WTC11 (cell line): ENCODE measurements at places on chromosomes 6 and 20. TPM values are rescaled to one million over a fixed set of nuclear protein-coding genes. Genes with fewer than 3 reads are reported as not detected.

The CCN2 gene
- total RNA-seq, result 67.8 to 75.9 TPM (median 74.7 TPM) in 3 replicates

- DNase-seq, result no peak
These were observed 100.0 kb downstream of the SLC35B3 start for GRCh38 chr6:8335381-8335780.

The TAGAP gene
- 0.22 to 0.27 TPM (median 0.27 TPM) in 3 replicates for total RNA-seq

DNA sequence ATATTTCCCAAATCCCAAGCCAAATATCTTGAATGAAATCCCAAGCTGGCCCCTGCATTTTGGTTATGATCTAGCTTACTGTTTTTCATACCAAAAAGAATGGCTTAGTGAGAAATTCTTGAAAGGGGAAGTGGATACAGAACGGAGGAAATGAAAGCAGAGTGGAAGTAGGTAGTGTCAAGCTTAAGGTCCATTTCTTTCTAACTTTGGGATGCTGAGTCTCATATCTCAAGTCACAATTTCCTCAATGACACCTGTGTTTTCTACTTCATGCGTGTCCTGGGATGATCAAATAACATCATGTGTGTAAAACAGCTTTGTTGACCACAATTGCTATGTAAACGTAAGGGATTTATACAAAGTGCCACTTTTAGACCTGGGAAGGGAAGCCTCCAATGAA, 238.8 kb upstream of the SLC35B3 start:
- no peak for DNase-seq

- DNase-seq, result no peak
These were observed 121.6 kb downstream of the HIVEP2 start for GRCh38 chr6:142823256-142823902.

DNA sequence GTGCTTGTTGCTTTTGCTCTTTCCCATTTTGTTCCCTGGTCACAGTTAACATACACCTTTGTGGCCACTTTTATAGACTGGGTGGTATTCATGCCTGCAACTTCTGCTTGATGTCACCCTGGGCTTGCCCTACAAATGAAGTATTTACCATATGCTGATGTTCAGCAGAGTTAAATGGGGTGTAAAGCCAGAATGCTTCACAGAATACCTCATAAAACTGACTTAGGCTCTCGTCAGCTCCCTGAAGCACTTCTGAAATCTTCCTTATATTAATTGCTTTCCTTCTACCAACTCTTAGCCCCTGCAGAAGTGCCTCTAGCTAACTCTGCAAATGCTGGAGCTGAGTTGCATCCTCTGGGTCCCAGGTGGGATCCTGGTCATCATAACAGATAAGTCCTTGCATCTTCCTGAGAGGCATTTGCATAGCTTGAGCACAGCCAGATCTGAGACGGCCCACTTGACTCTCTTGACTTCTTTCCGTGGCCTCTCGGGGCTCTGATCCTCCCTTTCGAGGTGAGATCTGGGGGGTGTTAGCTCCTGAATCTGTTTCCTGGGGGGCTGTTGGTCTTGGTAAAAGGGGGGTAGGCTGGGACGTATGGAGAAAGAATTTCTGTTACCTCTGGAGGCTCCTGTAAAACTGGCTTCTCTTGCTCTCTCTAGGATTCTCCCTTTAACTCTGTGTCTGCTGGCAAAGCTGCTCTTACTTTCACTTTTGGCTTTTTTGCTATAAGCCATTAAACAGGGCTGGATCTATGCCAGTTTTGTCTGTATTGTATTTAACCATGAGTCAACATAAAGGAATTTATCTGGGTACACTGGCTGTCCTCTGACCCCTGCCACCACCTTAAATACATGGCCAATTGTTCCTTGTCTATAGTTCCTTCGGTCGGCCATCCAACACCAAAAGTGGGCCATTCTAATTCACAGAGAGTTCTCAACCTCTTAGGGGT, 223.0 kb upstream of the SYNCRIP start:
- no peak for DNase-seq

GRCh38 chr20:45328451-45328850, 19.8 kb downstream of the SDC4 start:
- no peak for DNase-seq

The MYLK2 gene
- total RNA-seq, result 0.11 to 0.28 TPM in 2 of 3 replicates, not detected in the other

DNA sequence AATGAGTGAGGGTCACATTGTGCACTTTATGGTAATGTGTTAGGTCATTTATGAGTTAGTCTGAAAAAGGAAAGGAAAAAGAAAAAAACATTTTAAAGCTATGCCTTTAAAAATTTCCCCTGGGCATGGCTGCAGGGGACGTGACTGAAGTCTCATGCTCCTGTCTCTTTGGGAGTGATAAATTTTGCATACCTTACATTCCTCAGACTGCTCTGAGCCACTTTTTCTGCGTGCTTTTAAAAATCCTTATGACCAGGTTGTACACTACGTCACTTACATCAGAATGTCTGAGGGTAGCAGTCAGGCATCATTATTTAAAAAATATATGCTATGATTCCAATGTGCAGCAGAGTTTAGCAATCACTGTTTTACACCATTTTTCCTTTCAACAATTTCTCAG, 121.2 kb downstream of the RFPL4B start:
- no peak for DNase-seq

The TBX18 gene
- 0.15 TPM in 1 of 3 replicates, not detected in the others for total RNA-seq

The NXT1 gene
- 18.5 to 19.5 TPM (median 18.8 TPM) in 3 replicates for total RNA-seq

- no peak for DNase-seq
These were observed 34.0 kb upstream of the JAG1 start for GRCh38 chr20:10707791-10708190.

DNA sequence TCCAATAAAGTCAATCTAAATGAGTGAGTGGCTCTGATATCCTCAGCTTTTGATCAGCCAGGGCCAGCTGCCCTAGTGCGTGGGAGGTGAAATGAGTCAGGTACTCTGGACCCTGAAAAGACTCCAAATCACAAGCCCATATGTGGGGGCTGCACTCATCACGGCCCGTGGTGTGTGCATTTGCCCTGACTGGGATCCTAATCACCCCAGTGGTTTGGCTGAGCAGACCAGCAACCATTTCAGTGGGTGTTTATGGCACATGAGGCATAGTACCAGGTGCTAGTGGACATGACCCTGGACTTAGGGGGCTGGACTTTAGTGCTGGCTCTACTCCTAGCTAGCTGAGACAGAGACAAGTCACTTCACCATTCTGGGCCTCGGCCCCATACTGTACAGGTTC, 39.4 kb downstream of the SCML4 start:
- DNase-seq, result no peak

The PM20D2 gene
- 4.8 to 5.1 TPM (median 4.9 TPM) in 3 replicates for total RNA-seq

GRCh38 chr6:158758451-158758860, 60.7 kb downstream of the EZR start:
- DNase-seq, result peak; percentile 65

DNA sequence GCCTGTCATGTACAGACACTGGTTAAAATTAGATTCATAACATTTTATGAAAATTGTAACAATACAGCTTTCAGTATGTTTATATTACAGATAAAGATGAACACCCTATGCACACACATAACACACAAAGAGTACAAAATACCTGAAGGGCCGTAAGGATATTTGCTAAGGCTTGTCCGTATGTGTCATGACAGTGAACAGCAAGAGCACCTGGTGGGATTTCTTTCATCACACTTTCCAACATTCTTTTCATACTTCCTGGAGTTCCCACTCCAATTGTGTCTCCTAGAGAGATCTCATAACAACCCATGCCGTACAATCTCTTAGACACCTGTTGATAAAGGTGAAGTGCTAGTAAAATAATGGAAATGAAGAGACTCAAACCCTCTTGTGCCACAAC, 83.7 kb downstream of the HMGCLL1 start:
- no peak for DNase-seq

- DNase-seq, result peak; percentile 28
These were observed 4.2 kb downstream of the BRD2 start for GRCh38 chr6:32972353-32973143.

DNA sequence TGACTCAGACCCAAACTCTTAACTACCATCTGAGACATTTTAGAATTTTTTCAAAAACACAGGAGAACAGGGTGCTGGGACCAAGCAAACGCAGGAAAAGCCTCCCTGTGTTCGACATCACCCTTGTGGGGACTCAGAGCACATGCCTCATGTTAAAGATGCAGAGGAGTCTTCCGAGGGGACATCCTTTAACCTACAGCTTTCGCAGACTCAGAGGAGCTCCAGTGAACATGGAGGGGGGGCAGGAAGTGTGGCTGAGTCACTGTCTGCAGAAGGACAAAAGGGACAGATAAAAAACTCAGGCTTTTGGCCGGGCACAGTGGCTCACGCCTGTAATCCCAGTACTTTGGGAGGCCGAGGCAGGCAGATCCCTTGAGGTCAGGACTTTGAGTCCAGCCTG, 15.1 kb downstream of the BMP7 start:
- no peak for DNase-seq

- DNase-seq, result peak; percentile 63
These were observed 75.1 kb downstream of the CDC40 start for GRCh38 chr6:110255211-110255750.

The ZNF334 gene
- total RNA-seq, result 18.7 to 20.1 TPM (median 19.2 TPM) in 3 replicates

GRCh38 chr6:1485678-1486077, 96.3 kb downstream of the FOXF2 start:
- no peak for DNase-seq

GRCh38 chr20:63265891-63266515, 6.6 kb upstream of the ARFGAP1 start:
- DNase-seq, result no peak

The SLPI gene
- total RNA-seq, result 0.60 to 0.78 TPM (median 0.74 TPM) in 3 replicates

The TBC1D32 gene
- total RNA-seq, result 5.2 to 12.5 TPM (median 8.9 TPM) in 3 replicates

GRCh38 chr6:1940381-1940780, 305.0 kb downstream of the GMDS start:
- DNase-seq, result no peak

DNA sequence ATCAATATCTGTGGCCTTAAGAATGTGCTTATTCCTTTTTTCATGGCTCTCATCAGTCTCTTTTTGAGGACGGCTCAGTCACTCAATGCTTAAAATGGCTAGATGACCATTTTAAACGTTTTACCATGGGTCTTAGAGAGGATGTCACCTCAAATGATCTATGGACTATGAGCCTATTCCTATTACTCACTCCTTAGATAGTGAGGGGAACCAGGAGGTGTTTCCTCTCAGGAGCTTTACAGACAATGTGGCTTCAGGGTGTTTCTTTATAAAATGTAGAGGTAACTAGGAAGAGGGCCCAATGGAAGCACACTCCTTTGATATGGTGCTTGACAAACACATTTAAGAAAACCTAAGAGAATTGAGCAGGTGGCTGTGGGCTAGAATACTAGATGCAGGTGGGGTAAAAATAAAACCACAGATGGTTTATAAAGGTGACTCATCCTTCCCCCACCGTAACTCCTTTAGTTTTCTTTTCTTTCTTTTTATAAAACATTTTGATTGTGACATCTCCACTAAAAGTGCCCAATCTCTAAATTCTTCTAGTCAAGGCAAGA, 1.5 kb upstream of the TMEM200A start:
- DNase-seq, result no peak

GRCh38 chr20:47789764-47790579, 4.7 kb upstream of the SULF2 start:
- DNase-seq, result no peak

DNA sequence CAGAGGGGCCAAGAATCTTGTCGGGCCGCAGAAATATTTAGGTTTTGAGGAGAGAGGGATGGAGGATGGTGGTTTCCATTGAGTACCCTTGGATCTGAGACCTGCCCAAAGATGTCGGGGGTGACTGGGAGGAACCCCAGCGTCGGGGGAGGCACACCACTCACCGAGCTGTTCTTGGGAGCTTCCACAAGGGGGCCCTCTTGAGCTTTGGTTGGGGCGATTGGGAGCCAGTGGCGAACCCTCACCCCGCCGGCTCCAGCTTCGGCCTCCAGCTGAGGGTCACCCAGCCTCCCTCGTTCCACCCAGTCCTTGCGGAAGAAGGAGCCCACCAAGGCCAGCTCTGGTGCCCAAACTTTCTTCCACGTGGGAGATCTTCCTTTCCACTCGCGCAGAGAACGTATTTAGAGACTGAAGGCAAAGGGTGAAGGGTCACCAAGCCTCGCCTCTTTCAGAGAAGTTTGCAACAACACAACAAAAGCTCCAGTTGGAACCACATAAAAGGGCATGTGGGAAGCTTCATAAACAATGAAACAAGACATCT, 33.6 kb downstream of the APCDD1L start:
- peak; percentile 86 for DNase-seq

GRCh38 chr6:53109612-53110011, 39.0 kb downstream of the GCM1 start:
- no peak for DNase-seq

DNA sequence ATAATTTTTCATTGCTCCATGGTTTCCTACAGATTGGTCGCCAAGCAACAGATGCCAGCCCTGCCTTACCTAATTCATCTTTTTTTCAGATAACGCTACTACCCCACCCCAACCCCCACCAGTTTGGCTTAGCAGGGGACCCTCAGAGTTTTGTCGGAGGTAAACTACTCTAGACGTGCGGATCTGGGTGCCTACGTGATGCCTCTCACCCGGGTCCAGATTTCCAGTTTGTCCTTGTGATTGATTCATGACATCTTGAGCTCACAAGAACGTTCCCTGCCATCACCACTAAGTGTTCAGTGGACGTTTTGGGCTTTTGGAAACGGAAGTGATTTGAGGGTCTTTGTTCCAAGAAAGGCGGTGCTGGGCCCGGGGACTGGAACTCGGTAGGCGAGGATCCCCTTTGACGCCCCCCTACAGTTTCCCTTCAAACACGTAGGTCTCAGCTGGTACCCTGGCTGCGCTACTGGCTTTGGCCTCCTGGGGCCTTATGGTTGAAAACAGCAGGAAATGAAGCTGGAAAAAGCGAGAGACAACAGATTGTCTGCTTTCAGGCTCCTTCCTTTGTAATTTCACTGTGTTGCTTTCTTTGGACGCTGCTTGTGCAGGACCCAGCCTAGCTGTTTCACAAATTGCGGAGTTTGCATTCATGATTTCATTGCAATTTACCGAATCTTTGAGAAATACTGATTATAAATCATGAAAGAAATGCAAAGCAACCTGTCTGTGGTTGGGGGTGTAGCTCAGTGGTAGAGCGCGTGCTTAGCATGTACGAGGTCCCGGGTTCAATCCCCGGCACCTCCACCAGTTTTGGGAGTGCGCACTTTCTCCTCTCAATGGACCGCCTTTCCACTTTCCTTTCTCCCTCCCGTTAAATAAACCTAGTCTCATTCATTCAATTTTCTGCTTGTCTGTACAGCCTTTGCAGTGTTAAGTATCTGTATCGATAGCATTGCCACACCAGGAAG, 81.0 kb downstream of the GPX5 start:
- peak; percentile 72 for DNase-seq

- no peak for DNase-seq
These were observed 105.3 kb downstream of the CEBPB start for GRCh38 chr20:50295762-50296449.

DNA sequence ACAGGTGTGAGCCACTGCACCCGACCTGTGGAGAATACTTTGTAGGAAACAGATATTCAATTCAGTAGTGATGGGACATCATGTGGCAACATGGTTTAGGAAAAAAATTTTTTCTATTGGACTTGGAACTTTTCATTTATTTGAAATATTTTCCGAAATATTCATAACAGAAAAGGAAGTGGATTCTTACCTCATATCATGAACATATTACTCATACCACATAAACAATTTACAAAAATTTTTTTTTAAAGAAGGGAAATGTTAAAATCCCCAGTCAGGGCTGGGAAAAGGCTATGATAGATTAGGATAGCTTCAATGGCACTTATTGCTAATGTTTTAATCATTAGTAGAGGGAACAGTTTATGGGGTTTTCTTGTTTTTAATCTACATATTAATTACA, 6.8 kb upstream of the ALDH8A1 start:
- no peak for DNase-seq

The PROCR gene
- 20.5 to 29.7 TPM (median 22.2 TPM) in 3 replicates for total RNA-seq
